Cortex of kidney (tissue), 1 donor: ENCODE measurements at places on chromosomes 2 and 18.

DNA sequence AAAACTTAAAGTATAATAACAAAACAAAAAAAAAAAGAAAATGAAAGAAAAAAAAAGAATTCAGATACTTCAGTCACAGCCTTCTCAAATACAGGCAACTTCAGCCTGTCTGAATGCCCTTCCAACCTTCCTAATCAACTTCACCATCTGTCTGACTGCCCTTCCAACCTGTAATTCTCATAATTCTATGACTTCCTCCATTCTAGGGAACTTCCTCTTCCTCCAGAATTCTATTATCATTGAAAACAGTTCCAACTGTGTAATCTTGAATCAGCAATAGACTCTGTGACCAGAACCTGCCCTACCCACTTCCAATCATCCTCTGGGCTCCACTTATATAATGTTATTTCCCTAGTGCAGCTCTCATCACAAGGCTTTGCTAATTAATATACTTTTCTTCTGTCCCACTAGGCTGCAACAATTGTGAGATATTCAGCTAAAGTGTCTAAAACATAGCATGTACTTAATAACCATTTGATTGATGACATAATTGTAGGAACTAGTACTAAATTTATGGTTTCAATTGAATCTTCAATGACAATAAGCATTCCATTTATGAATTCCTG lies 127.3 kb downstream of the UPP2 start:
- DNase-seq, result no peak

- DNase-seq, result no peak
Observed at GRCh38 chr2:240902615-240903041, 3.5 kb upstream of the CROCC2 start.

GRCh38 chr18:9053814-9054213 lies 48.7 kb upstream of the NDUFV2 start:
- DNase-seq, result no peak

DNA sequence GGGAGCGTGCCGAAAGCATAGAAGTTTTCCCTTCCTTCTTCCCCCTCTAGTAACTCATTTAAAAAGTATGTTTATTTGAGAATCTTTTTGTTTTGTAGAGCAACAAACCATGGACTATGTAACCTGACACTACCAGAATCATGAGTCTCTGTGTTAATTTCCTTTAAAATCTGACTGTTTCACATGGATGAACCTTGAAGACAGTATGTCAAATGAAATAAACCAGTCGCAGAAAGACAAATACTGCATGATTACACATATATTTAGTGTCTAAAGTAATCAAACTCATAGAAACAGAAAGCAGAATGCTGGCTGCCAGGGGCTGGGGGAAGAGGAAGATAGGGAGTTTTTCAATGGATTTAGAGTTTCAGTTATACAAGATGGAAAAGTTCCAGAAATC lies 32.3 kb downstream of the PTPN2 start:
- DNase-seq, result no peak

- DNase-seq, result no peak
Observed at GRCh38 chr2:38147333-38148121, 71.6 kb upstream of the CYP1B1 start.

GRCh38 chr18:42113529-42114191 lies 158.6 kb downstream of the PIK3C3 start:
- no peak for DNase-seq

- no peak for DNase-seq
Observed at GRCh38 chr18:70132999-70133398, 72.5 kb downstream of the RTTN start.

- DNase-seq, result no peak
Observed at GRCh38 chr18:68121308-68121707, 593.6 kb downstream of the TMX3 start.

- no peak for DNase-seq
Observed at GRCh38 chr2:178419123-178419522, 31.9 kb downstream of the PRKRA start.

DNA sequence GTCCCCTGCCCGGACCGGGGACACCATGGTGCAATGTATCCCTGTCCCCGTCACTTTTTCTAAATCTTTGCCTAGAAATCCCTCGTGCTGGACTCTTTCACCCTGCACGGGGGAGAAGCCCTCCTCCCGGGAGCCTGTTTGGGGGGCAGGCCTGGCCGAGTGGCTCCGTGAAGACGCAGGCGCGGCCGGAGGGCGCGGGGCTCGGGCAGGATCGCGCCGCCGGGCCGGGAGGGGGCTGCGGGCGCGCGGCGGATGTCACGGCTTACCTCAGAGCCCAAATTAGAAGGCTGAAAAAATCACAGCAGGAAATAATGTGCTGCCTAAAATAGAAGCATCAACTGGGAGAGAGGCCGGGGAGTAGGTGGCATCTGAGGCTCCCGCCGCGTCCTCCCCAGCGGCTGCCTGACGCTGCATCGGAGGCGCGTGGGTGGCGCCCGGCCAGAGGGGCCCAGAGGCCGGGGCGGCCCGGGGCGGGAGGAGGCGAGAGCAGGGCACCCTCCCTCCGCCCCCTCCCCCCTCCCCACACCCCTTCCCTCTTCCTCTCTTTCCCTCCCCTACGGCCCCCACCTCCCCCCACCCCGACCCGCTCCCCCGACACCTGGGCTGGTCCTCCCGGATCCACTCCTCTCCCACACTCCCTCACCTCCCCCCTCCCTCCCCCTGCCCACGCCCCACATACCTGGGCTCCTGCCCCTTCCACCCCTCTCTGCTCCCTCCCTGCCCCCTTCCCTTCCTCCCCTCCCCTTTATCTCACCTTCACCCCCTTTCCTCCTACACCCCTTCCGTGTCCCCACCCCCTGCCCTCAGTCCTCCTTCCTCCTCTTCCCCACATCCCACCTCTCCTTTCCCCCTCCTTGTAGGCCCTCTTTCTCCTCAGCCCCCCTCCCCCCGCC lies 51.9 kb downstream of the SLC4A1AP start:
- no peak for DNase-seq

DNA sequence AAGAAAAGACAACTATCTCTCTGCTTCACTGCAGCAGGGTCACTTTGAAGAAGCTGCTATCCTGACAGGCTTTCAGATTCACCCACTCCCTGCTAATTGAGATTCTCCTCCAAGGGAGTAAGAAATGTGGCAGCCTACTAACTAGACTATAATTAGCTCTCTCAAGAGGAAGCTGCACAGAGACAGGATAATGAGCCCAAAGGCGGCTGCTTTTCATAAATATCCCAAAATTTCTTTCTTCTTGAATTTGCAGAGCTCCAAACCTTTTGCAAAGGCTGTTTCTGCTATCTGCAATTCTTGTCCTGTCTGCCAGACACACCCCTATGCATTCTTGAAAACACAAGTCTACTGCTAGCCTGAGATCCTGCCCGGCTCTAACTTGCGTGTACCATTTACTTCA lies 54.0 kb upstream of the RNU4ATAC start:
- no peak for DNase-seq

- no peak for DNase-seq
Observed at GRCh38 chr18:44130376-44130942, 550.2 kb upstream of the SETBP1 start.

DNA sequence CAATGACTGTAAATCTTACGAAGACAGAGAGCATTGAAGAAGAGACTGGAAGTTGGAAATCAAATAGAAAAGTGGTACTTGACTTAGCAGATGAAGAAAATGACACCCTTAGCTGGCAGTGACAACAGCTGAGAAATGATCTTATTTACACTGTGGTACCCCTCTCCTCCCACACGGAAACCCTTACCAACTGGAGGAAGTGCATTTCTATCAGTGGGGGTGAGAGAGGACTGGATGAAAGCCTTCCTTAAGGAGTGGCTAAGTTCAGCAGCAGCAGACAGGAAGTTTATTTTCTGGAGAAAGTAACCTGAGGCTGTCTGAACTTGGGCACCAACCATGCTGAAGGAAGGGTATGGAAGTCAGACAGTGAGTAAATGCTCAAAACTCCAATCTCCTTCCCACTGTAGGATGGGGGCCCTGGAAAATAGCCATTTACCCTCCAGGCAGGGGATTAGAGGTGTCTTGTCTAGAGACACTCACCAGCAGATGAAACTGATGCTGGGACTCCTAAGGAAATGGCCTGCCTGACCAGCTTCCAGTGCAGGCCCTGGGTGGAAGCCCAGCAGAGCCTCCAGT lies 160.2 kb upstream of the NCK2 start:
- no peak for DNase-seq
